ENCODE measurements at places on chromosomes 2 and 18. TPM values are rescaled to one million over a fixed set of nuclear protein-coding genes. Genes with fewer than 3 reads are reported as not detected.

Gene SIX3
- total RNA-seq = not detected

GRCh38 chr2:149155988-149156387 lies 117.5 kb downstream of the LYPD6B start:
- DNase-seq = no peak

- DNase-seq = no peak
Observed at GRCh38 chr18:58637197-58637596, 8.3 kb upstream of the ALPK2 start.

Gene SERPINB4
- total RNA-seq = not detected

Gene EMX1
- not detected for total RNA-seq
